ENCODE measurements at places on chromosomes 3 and 15. TPM values are rescaled to one million over a fixed set of nuclear protein-coding genes. Genes with fewer than 3 reads are reported as not detected.

The STRC gene
- 1.4 TPM for total RNA-seq

The CCDC39 gene
- not detected for total RNA-seq

The TMEM62 gene
- total RNA-seq = 8.6 TPM

- DNase-seq = no peak
Observed at GRCh38 chr3:8885536-8886316, 77.5 kb downstream of the RAD18 start.

DNA sequence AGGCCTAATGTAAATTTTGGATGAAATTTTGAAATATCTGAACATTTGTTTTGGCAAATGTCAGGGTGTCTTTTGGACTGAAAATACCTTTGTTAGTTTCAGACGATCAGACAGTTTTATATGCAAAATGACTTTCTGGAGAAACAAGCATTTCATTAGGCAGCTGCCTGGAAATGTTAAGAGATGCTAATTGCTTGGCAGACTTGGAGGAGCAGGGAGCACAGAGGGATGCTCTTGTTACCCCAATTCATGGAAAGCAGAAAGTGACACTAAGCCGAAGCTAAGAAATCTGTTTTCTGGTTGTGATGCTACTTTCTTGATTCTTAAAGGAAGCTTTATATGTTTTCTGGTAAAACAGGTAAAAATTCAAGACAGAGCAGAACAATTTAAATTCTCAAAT is 204.3 kb upstream of the GBE1 start:
- no peak for DNase-seq

DNA sequence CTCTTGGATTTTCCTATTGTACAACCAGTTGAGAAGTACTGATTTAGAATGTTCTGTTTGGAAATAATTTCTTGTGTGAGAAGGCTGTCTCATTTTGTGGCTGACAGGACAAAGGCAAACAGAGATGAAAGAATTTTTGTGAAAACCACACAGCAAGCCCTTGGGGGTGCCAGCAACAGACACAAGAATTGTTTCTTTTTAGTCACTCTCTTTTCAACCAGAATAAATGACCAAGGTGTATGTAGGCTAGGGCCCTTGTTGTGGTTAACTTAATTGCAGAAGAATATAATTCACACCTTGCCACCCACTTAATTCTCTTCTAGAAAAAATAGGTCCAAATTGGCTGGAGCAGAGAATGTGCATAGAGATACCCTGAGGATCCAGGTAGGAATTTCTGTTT is 329.4 kb upstream of the TBC1D5 start:
- no peak for DNase-seq

DNA sequence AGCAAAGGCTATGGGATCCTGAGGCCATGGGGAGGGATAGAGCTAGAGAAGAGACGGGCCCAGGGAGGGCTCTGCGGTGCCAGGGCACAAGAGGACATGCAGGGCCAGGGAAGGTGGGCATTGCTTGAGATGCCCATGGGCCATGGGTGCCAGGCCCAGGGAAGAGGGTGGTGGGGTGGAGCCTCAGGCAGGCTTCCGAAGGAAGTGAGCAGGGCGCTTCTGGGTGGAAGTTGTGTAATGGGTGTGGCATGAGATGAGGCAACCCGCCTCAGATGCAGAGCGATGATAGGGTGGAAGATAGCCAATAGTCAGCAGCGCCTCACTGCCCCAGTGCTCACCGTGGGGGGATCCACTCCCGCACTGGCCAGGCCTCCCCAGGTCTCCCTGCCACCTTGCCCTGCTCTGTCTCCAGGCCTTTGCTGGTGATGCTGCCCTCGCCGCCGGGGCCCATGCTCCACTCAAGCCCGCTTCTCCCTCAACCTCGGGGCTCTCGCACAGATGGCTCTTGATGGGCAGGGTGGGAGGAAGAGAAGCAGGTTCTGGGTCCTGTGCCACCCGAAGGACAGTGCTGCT is 51.4 kb downstream of the DNAJB8 start:
- no peak for DNase-seq

GRCh38 chr3:18499301-18499700 is 74.2 kb upstream of the SATB1 start:
- DNase-seq = no peak

- DNase-seq = no peak
Observed at GRCh38 chr3:94612631-94613030, 549.8 kb downstream of the NSUN3 start.
